Stimulated activated CD4-positive, alpha-beta T cell treated with anti-CD3 and anti-CD28 coated beads, Interleukin-2, amount 100 ng/mL, for 48 hours (primary cell): ENCODE measurements at places on chromosomes 13 and 19.

DNA sequence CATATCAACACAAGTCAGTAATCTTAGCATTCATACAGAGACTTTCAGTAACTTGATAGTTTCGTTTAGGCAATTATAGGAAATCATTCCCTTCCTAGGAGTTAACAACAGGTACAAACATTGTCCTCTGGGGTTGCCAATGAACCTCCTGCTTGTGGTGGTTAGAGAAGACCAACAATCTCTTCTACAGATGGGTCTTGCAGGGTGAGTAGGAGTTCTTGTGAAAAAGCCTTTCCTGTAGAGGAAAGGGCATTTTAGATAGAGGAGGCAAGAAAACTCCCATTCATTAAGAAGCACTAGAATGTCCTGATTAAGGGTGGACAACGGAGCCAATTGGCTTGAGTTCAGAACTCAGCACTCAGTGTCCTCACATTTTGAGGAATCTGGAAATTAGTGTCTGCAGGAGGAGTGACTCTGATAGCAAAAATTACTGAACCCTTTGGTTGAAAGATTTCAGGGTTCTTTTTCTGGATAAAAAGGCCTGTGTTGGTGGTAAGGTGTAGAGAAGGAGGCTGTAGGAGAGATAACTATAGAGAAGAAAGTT lies 4.2 kb downstream of the WDFY2 start:
- no peak for DNase-seq

GRCh38 chr13:23980160-23980551 lies 82.9 kb upstream of the C1QTNF9B start:
- peak; percentile 79 for DNase-seq

DNA sequence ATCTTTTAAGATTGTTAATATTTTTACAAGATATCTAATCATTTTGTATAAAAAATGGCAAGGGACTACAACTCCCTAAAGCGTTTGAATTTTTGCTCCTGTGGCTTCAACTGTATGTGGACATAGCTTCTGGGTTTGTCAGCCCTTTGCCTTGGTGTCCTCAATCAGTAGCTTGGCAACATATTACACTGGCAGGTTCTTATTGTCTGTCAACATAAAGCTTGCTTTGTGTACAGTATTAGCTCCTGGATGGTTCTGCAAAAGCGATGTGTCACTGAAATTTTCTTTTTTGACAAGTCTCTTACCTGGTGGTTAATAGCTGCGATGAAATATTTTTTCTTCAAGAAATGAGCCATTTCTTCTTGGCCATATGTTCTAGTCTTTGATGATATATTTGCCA lies 190.0 kb downstream of the HS6ST3 start:
- no peak for DNase-seq

DNA sequence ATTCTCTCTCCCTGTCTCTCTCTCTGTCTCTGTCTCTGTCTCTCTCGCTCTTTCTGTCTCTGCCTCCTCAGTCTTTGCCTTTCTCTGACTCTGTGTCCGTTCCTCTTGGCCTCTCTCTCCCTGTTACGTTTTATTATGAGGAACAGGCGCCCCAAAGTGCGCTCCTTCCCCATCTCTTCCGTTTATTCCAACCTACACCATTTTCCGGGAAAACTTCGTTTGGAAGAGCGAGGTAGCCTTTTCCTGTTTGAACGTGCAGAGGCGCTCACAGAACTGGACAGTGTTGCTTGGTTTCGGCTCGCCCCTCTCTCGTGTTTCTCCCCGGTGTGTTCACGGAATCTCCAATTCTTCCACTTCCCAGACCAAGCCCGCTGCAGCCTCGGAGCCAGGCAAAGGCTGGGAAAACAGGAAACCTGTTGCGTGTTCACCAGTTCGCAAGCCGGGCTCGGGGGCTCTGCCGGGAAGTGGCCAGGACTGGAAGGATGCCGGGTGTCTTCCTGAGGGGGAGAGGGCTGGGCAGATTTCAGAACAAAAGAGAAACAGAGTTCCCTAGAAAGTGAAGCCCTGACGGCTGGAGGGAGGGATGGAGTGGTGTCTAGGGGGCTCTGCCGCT lies 605 bp downstream of the TMEM255B start:
- no peak for DNase-seq

DNA sequence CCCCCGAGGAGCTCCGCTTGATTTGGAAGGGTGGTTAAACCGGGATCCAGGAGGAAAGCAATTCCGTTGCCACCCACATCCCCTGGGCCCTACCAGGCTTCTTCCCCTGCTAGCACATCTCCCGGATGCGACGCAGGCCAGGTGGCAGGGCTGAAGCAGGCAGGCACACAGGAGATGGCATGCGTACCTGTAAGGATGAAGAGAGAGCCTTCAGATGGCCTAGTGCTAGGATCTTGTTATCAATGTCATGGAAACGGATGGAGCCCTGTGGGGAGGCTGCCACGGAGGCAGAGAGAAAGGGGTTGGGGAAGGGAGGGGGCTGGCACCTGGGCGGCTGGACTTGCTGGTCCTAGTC lies 8.5 kb upstream of the SOX1 start:
- no peak for DNase-seq

DNA sequence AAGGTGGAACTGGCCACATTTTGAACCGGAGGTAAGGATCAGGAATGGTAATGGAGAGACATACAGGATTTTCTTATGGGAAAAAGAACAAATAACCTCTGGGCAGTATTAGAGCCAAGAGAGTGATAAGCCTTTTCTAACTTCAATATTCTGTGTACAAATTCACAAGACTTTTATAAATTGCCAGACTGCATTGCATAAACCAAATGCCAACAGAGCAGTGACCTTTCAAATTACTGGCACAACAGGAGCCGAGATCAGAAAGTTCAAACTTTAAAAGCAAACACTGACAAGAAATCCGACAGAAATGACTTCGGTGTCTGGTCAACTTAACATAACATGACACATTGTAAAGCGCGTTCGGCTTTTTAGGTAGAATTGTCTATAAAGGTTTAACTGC lies 737.1 kb downstream of the GPC5 start:
- no peak for DNase-seq

GRCh38 chr13:33764716-33765115 lies 53.2 kb upstream of the RFC3 start:
- no peak for DNase-seq

DNA sequence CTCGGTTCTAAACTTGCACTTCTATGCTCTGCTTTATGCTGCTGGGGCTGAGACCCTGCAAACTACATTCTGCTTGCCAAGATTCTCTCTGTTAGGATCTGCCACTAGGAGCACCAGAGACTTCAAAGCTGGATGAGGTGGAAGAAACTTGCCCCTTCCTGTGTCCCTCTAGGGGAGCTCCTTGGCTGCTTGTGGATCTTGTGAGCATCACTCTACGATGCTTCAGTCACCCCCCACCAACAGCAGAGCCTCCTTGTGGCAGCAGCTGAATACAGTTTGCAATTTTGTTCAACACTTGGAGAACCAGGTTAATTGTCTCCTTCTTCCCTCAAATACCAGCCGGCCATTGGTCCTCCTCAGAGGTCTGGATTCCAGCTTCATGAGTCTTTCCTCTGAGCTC lies 310.6 kb downstream of the FGF14 start:
- DNase-seq: no peak

- DNase-seq: no peak
Observed at GRCh38 chr19:48342841-48343540, 17.6 kb downstream of the EMP3 start.

DNA sequence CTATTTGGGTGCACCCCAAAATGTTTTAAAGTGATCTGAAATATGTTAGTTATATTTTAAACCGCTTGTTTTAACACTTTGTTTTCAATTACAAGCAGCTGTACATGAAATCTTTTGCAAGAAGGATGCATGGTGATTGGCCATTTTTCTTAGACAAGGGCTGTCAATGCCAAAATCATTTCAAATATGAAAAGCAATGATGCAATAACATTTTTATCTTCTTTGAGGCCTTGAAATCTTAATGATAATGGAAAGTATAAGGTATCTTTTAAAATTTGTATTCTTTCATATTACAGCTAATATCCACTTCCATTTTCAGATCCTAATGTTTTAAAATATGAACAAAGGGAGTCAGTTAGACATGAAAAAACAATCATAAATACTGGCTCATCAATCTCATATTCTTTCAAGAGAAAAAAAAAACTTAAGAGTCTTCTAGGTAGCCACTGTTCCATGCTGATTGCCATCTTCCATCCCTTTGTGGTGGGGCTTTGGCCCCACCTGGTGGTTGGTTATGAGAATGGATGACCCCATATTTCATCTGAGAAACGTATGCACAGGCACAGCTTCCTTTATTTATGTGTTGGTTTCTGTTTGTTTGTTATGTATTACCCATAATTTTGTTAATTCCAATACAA lies 330.3 kb upstream of the MIR17HG start:
- peak; percentile 26 for DNase-seq

DNA sequence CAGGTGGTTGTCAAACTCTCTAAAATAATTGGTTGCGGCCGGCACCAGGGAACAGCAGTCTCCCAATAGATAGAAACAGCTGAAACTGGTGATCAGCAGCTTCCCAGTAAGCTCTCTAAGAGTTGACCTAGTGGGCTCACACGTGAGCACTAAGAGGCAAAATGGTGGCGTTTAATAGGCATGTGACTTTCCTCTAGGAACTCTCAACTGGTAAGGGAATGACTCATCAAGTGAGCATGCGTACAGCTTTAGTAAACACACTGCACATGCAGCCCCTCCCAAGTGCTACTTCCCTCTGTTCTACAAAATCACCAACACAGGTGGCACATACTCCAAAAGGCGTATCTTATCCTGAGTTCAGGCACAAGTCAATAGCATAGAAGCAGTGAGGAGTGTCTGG lies 41.7 kb downstream of the TNFSF11 start:
- no peak for DNase-seq

GRCh38 chr19:50843701-50844221 lies 10.4 kb upstream of the KLK15 start:
- no peak for DNase-seq

- DNase-seq: no peak
Observed at GRCh38 chr19:47356900-47357299, 7.8 kb downstream of the DHX34 start.

- DNase-seq: no peak
Observed at GRCh38 chr13:49132479-49133002, 87.6 kb upstream of the MLNR start.

- no peak for DNase-seq
Observed at GRCh38 chr13:99980201-99980823, 1.3 kb upstream of the ZIC2 start.

DNA sequence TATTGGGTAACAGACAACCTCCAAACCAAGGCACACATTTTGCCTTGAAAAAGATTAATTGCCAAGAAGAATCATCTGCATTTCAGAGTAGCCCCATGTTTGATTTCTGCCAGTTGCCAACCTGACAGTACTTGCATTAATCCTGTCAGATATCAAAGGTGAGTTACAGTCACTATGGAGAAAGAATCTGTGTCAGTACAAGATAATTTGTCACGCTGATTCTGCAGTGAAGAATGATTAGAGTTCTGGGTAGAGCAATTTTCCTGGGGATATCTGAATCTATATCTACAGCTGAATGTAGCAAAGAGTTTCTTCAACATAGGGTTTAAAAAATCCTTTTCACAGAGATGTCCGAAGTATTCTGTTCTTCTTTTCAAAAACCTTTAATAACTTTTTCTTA lies 150.7 kb downstream of the AKAP11 start:
- no peak for DNase-seq

DNA sequence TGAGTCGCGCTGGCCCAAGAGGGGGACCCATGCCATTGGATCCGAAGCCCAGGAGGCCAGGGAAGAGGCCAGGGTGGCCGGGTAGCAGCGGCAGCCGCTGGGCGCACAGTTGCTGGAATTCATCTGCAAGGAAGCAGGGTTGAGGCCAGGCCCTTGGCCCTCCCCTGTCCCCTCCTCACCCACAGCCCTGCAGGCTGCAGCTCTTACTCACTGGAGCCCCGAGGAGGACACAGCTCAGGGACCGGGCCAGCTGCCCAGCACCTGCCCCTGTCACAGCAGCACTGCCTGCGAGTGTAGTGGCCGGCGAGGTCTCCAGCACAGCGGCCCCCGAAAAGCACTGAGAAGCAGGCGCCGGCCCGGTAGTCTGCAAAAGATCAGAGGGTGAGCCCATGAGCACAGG lies 11.2 kb downstream of the FBN3 start:
- no peak for DNase-seq

DNA sequence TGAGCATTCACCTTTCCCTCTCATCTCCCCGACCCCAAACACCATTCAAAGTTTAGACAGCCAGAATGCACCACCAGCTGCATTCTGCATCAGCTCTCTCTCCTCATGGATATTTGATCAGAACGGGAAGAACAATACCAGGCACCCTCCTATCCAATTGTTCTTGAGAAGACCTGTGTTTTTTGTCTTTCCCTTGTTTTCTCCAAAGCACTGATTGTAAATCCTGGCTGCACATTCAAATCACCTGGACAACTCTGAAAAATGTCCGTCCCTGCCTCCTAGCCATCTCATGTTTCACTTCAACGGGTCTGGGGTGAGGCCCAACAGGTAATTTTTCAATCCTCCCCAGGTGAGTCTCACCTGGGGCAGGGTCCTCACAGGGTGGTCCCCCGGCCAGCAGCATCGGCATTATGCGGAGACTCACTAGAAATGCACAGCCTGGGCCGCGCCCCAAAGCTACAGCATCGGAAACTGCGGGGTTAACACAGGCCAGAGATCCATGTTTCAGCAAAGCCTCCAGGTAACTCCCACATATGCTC lies 5.5 kb downstream of the IRS2 start:
- no peak for DNase-seq

GRCh38 chr13:32075170-32075851 lies 43.7 kb downstream of the FRY start:
- DNase-seq: no peak

- no peak for DNase-seq
Observed at GRCh38 chr13:78589206-78589605, 14.1 kb downstream of the POU4F1 start.

- no peak for DNase-seq
Observed at GRCh38 chr13:27772651-27773425, 19.4 kb upstream of the GSX1 start.

DNA sequence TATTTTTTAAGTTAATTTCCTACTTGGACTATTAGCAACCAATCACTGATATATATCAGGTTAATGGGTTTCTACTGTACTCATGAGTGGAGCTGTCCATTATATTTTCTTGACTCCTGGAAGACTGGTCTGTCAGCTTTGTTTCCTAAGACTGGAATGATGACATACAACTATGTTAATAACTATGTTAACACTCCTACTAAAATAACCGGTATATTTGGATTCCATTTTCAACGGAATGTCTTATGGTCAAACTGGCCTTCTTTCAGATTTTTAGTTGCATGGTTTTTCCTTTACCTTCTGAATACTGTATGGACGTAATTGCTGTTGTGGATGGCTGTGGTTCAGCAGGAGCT lies 45.8 kb upstream of the GPI start:
- no peak for DNase-seq

DNA sequence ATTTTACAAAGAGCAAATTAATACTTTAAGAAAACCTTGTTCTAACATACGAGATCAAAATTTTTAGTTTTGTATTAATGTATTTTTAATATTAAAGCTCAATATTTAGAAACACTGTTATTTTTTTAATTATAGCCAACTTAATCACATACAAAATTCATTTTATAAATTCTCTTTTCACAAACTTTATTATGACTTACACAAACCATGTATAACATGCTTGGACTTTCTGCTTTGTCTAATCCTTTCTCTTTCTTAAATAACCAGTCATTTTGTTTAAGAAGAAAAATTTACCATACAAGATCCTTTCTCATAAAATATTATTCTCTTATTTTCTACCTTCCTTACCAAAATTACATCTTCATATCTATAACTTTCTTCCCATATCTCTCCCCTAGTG lies 62.2 kb downstream of the CYSLTR2 start:
- DNase-seq: no peak
